ENCODE measurements at places on chromosomes 4 and X. TPM values are rescaled to one million over a fixed set of nuclear protein-coding genes. Genes with fewer than 3 reads are reported as not detected.

DNA sequence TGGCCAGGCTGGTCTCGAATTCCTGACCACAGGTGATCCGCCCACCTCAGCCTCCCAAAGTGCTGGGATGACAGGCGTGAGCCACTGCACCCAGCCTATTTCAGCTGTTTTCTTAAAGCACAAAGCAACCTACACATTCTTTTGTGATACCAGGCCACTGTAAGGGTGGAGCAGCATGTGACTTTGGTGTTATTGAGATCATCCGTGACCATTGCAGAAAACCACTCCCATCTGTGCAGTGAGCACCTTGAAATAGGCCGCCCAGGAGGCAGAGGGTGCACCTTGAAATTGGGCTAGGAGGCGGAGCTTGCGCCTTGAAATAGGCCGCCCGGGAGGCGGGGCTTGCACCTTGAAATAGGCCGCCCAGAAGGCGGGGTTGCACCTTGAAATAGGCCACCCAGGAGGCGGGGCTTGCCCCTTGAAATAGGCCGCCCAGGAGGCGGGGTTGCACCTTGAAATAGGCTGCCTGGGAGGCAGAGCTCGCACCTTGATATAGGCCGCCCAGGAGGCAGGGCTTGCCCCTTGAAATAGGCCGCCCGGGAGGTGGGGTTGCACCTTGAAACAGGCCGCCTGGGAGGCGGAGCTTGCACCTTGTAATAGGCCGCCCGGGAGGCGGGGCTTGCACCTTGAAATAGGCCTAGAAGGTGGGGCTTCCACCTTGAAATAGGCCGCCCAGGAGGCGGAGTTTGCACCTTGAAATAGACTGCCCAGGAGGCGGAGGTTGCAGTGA, 9.0 kb upstream of the SLC25A6 start:
- no peak for DNase-seq

DNA sequence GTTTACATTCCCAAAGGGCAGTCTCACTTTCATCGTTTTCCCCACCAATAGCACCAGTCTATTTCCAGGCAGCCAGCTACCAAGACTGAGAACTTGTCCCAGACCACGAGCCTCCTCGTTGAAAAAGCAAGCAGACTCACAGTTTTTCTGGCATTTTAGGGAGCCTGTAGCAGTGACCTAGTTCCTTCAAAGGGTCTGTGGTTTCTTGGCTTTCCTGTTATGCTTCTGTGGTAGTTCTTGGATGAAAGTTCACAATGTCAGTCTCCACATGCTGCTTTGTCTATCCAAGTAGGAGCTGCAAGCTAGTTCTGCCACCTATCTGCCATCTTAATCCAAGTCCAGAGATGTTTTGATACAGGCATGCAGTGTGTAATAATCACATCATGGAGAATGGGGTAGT, 151.6 kb upstream of the ZC4H2 start:
- no peak for DNase-seq

DNA sequence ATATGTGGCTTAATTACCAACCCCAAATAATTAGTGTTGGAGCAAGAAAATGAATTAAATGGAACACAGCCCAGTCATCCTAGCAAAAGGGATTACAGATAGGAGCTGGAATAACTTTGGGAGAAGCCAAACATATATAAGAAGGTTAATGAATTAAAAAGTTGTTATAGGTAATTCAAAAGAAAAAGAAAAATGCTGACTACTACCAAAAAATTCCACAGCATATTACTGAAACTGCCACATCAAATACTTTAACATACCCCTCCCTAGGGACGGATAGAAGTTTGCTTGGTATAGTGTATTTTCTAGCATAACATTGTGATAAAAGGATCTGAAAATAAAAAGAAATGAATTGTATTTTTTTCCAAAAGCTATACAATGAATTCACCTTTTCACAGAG, 99.5 kb downstream of the ENOX2 start:
- no peak for DNase-seq

DNA sequence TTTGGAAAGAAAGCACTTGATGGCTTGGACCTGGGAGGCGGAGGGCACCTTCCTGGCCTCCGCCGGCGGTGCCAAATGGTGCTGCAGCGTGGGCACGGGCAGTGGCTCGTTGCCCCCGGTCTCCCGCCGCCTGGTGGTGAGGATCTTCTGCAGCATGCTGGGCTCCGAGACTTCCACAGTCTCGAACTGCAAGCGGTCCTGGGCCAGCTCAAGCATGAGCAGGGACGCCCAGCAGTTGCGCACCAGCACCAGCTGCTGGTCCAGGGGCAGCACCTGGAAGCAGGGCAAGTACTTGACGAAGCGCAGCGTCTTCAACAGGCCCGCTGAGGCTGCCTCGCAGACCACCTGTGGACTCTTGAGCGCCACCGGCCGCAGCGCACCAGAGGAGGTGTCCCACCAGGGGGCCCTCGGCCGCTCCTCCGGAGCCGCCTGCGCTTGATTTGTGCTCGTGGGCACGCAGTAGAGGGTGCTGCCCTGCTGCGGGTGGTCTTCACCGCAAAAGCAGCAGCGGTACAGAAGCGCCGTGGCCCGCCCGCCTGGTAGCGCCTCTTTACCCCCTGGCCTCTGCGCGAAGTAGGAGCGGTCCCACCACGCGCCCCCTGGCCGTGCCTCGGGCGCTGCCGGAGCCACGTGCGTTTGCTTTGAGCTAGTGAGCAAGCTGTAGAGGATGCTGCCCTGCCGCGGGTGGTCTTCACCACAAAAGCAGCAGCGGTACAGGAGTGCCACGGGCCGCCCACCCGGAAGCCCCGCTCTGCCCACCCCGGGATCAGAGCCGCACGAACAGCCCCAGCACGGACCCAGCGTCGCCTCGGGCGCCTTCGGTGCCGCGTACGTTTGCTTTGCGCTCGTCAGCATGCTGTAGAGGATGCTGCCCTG, 689 bp downstream of the NR0B1 start:
- no peak for DNase-seq

UGT2A2 gene
- total RNA-seq: not detected

FAM47B gene
- total RNA-seq: not detected

TMEM47 gene
- total RNA-seq: 36.2 TPM

UGT2B15 gene
- total RNA-seq: not detected

TRIM61 gene
- not detected for total RNA-seq

DGAT2L6 gene
- not detected for total RNA-seq
